ENCODE measurements at places on chromosomes 5 and 9.

GRCh38 chr5:151214614-151215545 is 9.0 kb downstream of the CCDC69 start:
- no peak for DNase-seq

GRCh38 chr5:173395933-173396308 is 67.7 kb upstream of the STC2 start:
- no peak for DNase-seq

DNA sequence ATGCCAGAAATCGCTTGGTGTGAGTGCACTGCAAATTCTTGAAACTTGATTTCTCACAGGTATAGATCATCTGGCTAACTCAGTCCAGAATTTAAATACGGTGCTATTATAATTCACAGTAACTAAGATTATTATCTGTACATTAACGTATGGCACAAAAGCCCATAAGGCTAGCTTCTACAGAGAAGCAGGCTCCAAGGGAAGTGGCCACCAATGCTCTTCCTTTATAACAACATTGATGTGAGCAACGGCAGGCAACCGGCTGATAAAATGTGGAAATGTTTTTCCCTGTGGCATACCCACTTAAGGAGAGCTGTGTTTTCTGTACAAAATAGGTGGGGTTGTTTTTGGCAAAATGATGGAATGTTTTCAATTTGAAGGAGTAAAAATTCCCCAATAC is 35.7 kb downstream of the SEMA4D start:
- DNase-seq: no peak

DNA sequence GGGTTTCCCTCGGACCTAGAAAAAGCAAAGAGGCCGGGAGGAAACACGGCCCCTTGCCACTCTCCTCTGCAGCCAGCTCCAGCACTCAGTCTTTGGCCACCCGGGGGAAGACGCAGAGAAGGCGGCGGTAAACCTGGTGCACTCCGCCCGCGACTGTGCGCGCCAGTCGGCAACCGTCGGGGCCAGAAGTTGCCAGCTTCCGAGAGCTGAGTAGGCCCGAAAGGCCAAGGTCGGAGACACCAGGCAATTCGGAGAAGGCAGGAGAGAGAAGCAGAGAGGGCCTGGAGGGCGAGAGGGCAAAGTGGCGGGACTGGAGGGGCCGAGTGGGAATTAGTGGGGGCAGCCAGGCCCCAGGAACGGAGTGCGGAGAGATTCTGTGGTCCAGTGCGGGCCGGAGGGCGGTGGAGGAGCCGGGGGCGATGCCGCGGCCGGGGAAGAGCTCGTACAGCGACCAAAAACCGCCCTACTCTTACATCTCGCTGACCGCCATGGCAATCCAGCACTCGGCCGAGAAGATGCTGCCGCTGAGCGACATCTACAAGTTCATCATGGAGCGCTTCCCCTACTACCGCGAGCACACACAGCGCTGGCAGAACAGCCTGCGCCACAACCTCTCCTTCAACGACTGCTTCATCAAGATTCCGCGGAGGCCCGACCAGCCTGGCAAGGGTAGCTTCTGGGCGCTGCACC is at the start of gene FOXB2:
Gene FOXB2, plus strand, starts transcription at position 420 of the 690 bp plus-strand sequence. Its CDS starts 0 bp downstream, at position 420.
- DNase-seq: no peak

DNA sequence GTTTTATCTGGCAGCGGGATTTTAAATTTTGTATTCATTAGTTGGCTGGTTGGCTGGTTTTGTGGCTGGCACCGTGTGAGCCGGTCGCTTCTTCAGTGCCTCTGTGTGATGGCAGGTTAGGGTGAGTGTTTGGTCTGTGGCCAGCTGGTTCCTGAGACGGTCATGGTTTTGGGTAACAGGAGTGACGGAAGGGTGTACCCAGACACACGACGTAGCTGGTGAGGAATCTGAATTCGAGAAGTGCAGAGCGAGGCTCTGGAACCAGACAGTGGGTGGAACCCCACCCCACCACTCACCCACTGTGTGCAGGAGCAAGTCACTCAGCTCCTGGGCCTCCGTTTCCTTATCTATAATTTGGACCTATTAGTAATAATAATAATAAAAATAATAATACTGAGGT is 2.7 kb downstream of the BTNL9 start:
- no peak for DNase-seq

DNA sequence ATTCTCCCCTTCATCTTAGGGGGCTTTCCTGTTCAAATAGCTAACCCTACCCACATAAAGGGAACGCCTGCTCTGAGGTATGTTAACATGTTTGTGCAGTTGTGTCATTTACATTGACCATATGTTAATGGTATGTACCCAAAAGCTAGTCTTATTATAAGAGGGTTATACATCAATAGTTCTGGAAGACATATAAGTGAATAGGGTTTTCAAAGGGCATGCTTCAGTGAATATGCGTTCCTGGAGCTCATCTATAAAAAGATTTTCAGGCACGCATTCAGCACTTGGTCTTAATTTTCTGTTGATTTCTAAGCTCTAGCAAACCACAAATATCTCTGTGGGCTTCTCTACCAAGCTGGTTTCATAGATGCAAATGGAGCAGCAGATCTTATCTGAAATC is 766.1 kb downstream of the IRX1 start:
- DNase-seq: no peak

DNA sequence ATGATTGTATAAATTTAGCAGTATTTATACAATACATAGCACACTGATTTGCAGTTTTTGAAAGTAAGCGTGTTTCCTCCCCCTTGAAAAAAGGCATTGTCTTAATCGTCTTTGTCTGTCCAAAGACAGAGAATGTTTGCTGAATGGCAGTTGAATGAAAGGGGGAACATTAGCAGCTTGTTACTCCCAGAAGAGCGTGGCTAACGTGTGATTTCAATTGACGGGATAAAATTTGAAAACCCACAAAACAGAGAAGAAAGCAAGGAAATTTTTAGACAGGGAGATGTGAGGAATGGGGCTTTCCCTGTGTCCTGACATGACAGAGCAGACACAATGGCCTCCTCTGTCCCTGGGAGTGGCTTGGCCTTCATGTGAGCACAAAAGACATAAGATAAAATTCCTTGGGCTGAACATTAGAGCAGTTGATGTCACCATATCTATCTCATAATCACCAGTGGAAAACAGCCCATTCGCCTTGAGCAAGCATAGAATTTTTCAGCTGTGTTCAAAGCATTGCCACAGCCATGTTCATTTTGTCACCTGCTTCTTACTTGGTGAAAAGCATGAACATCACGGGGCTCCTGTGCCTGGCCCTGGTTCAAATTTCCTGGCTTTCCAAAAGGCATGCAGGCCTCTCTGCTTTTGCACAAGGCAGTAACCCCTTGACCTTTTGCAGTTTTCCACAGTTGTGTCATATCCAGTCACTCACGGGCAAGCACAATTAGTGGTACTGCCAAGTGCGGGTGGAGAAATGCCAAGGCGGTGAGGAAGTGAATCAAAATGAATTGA is 126.9 kb downstream of the TLE1 start:
- DNase-seq: no peak

DNA sequence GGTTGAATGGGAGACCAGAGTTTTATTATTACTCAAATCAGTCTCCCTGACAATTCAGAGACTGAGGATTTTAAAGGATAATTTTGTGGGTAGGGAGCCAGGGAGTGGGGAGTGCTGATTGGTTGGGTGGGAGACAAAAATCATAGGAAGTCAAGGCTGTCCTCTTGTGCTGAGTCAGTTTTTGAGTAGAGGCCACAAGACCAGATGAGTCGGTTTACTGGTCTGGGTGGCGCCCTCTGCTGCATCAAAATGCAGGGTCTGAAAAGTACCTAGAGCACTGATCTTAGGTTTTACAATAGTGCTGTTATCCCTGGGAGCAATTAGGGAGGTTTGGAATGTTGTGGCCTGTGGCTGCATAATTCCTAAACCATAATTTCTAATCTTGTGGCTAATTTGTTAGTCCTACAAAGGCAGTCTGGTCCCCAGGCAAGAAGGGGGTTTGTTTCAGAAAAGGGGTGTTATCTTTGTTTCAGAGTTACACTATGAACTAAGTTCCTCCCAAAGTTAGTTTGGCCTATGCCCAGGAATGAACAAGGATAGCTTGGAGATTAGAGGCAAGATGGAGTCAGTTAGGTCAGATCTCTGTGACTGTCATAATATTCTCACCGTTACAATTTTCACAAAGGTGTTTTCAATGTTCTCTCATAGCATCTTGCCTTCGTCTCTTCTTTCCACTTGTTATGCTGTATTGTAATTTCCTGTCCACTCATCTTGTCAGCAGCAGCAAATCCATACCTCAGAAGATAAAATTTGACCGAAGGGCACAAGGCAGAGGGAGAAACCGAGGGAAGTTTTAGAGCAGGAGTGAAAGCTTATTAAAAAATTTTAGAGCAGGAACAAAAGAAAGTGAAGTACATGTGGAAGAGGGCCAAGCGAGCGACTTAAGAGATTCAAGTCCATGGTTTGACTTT is 59.2 kb upstream of the CLINT1 start:
- peak; percentile 16 for DNase-seq

- DNase-seq: no peak
These were observed 12.8 kb upstream of the MACIR start for GRCh38 chr5:103245761-103246160.

- peak; percentile 38 for DNase-seq
These were observed 39.2 kb upstream of the NEK6 start for GRCh38 chr9:124218438-124218982.

DNA sequence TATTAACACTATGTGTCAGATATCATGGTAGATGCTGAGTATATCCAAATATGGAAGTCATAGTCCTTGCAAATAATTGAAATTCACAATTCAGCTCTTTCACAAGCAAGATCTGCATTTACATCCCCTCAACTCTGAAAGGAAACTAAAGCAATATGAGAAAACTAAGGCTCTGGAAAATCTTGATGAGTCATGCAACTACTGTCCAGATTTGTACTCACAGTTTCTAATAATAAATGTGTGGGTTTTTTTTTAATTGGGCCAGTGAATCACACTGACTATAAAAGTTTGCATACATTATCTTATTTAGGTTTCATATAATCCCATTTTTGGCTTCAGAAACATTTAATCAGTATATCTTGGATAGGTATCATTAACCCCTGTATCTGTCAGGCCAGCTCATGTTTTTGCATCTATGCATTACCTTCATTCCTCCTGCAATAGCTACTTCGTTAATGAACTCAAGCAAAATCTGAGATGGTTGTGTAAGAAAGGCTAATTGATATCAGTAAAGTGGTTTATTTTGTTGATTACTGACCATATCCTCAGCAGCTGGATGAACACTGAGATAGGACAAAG is 58.7 kb upstream of the PRR16 start:
- peak; percentile 53 for DNase-seq

DNA sequence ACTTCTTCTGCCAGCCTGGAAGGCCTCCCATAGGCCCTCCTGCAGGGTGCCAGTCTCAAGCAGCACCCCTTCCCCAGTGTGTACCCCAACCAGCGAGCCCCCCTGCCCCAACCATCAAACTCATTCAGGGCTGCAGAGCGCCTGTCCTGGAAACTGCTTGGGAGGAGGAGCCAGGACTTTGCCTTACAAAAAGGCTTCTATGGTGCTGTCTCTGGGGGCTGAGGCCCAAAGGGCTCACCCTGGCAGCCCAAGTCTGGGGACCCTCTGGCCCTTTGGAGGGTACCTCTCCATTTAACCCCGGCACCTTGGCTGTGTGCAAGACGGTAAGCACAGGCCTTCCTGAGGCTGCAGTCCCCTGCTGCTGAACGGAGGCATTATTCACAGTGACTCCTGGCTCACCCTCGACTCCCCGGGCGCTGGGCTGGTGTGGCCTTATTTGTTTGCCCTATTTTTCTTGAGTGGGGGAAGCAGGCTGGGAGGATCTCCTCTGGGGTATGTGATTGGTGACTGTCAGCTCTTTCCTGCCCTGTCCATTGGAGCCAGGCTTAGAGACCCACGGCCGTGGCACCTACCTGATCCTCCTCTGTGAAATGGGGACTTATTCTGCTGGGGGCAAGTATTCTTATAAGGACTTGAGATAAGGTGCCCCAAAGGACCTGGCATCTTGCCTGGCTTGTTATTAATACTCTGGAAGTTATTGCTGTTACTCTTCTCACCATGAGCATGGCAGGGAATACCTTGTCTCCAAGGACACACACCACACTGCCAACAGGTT is 5.8 kb downstream of the LMX1B start:
- DNase-seq: no peak

- DNase-seq: no peak
These were observed 7.2 kb upstream of the TLR4 start for GRCh38 chr9:117697046-117697445.

DNA sequence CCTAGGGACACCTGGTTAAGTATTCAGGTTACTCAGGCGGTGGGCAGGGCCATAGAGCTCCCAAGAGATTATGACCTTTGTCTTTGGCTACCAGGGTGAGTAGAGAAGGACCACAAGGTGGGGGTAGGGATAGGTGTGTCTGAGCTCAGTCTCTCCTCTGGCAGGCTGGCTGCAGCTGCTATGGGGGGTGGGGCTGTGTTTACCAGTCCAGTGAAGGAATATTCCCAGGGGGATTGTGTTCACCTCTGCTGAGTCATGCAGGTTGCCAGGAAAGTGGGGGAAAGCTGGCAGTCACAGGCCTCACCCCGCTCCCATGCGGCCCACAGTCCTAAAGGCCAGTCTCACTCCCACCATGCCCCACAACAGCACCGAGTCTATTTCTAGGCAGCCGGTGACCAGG is 53.6 kb upstream of the POU5F2 start:
- no peak for DNase-seq

- DNase-seq: no peak
These were observed 20.7 kb upstream of the ERMP1 start for GRCh38 chr9:5853617-5854016.

- DNase-seq: peak; percentile 38
These were observed 42.9 kb upstream of the AFAP1L1 start for GRCh38 chr5:149228618-149229297.

DNA sequence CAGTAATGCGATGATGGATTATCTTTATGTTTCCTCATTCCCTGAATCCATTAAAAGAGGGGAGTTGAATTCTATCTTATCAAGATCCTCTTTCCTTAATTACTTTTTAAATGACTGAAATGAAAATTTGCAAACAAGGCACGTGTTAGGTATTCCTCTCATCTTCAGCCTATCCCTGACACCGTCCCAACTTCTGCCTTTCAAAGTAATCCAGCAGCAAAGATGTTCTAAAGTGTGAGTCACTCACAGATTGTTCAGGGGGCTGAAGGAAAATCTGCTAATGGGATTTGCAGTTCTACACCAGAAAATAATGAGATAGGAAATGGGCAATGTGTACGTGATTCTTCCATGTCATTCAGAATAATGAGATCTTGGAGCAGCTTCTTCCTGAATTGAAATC is 403.0 kb downstream of the ARHGEF28 start:
- DNase-seq: no peak

DNA sequence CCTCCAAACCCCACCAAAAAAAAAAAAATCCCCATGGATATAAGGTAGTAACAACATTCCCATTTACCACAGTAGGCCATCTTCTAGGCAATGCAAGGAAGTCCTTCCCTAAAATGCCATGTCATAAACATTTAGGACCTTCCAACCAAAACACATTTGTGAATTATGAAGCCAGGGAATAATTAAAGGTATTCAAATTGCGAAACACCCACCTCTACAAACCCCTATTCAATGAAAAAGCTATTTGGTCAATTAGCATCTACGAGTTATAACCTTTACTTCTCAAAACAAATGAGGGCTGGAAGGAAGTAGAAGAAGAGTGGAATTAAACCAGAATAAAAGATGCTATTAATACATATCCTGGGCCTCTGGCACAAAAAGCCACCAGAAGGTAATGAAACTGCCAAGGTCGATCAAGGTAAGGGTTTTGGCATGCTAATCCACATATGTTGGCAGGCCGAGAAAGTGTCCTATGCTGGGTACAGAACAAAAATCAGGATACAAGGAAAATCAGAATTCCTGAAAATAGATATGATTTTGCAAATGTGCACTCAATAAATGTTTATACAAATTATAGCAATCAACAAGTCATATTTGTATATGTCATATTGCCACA is 47.7 kb downstream of the MTMR12 start:
- no peak for DNase-seq

Measured in amniotic stem cell (primary cell).